ENCODE measurements at places on chromosomes 7 and 10. TPM values are rescaled to one million over a fixed set of nuclear protein-coding genes. Genes with fewer than 3 reads are reported as not detected.

The EPDR1 gene
- 20.2 TPM for polyA plus RNA-seq

The GPER1 gene
- 5.5 TPM for polyA plus RNA-seq

DNA sequence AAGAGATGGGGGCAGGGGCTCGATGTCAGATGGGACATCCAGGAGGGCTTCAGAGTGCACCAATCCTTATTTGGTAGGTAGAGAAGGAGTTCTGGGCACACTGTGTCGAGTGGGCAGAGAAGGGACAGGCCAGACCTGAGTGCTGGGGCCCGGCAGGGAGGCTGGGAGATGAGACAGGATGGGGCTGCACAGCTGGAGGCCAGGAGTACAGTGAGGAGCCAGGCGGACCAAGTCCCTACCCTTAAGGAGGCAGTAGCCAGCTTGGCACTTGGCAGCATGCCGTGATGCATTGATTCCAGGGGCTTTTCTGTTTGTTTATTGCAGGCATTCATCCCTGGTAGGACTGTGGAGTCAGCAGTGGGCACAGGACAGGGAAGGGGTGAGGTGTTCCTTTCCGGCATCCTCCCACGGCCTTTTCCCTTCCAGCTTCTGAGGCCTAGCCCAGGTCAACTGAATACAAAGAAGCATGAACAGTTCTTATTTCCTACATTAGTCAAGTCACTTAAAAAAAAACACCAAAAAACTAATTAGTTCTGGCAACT lies 168.8 kb upstream of the CDCA7L start:
- DNase-seq, result no peak

The ZSWIM8 gene
- polyA plus RNA-seq, result 116 TPM

The FEZF1 gene
- polyA plus RNA-seq, result not detected

GRCh38 chr10:86705905-86706304 lies 37.6 kb downstream of the LDB3 start:
- no peak for DNase-seq

DNA sequence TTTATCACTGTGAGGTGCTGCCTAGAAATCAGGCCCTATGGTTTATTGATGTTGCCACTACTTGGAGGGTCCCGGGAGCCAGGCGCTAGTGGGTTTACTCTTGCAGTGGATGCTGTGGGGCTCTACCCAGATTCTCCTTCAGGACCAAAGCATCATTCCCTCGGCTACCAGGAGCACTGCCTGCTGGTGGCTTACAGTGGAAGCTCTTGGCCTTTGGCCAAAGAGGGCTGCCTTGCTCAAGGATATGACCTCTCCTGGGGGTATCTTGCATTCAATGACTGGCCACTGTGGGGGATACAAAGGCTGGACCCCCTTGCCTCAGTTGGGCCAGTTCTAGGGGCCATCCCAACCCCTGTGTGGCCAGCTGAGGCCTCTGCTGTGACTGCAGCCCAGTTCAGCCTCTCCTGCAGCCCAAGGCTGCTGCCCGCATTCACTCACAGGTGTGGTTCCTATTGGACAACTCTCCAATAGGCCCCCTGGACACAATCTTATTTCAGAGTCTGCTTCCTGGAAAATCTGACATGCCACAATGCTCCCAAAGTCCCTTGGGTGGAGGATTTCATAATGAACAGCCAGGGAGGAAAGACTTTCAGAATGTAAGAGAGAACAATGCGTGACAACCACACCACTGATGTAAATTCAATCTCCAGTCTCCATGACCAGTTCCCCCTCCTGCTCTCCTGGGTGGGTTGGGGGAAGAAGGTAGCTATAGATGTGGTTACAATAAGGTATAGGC lies 196.3 kb downstream of the SNX10 start:
- DNase-seq, result no peak

All from left kidney (tissue), 8 donors.